ENCODE measurements at places on chromosomes 11 and 22.

- DNase-seq, result no peak
Measured at GRCh38 chr11:64591257-64592233, 525 bp downstream of the SLC22A12 start.

- DNase-seq, result no peak
Measured at GRCh38 chr22:37752189-37753087, 55.3 kb upstream of the GCAT start.

DNA sequence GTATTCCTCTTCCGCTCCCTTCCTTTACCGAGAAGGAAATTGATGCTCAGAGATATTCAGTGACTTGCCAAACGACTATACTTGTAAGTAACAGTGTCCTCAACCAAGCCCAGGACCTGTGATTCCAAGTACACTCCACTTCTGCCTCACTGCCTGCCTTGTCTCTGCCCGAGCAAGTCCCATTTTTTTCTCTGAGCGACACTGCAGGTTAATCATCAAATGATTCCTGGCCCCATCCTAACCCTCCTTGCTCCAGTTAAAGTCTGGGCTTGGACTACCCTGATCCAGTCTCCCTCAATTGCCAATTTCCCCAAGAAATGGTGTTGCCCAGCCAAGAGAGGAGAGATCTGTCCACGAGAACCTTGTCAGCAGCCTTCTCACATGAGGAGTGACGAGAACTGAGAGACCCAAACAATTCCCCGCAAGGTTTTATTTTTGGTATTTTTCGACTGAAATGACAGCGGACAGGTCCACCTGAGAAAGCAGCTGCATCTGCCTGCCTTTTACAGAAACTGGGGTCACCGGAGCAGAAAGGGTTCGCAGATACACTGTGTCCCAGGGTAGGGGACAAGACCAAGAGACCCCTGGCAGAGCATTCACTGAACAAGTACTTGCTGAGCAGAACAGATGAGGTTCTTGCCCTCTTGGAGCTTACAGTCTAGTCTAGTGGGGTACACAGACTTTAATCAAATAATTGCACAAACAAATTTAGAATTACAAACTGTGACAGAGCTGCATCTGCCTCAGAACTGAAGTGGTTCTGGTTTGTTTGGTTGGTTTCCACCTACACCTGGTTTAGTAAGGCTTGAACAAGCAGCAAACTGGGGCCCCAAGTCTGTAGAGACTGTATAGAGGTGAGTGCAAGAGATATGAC is 11.4 kb downstream of the POU2AF1 start:
- no peak for DNase-seq

GRCh38 chr22:37634417-37634924 is 5.0 kb upstream of the SH3BP1 start:
- no peak for DNase-seq

DNA sequence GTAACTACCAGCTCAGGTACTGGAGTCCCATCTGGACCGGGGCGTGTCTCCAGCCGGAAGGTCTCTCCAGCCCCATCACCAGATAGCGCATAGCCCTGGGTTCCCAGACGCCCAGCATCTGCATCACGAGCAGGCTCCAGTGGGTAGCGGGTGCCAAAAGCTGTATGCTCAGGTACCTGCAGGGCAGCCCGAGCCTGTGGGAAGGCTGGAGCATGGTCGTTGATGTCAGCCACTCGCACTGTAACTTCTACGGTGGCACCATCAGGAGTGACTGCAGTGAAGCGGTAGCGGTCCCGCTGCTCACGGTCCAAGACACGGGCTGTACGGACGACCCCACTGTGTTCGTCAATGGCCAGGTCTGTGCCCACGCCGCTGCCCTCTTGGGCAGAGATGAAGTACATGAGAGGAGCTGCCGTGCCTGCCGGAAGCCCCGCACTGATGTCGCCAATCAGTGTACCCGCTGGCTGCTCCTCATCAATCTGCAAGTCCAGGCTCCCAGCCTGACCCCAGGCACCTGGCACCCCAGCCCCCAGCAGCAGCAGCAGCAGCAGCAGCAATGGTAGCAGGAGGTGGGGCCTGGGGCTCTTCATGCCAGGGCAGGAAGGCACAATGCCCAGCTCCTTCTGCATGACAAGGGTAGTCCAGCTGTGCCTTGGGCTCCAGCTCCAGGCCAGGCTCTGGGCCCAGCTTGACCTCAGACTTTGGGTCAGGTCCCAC is 14.5 kb downstream of the DCHS1 start:
- DNase-seq, result no peak

DNA sequence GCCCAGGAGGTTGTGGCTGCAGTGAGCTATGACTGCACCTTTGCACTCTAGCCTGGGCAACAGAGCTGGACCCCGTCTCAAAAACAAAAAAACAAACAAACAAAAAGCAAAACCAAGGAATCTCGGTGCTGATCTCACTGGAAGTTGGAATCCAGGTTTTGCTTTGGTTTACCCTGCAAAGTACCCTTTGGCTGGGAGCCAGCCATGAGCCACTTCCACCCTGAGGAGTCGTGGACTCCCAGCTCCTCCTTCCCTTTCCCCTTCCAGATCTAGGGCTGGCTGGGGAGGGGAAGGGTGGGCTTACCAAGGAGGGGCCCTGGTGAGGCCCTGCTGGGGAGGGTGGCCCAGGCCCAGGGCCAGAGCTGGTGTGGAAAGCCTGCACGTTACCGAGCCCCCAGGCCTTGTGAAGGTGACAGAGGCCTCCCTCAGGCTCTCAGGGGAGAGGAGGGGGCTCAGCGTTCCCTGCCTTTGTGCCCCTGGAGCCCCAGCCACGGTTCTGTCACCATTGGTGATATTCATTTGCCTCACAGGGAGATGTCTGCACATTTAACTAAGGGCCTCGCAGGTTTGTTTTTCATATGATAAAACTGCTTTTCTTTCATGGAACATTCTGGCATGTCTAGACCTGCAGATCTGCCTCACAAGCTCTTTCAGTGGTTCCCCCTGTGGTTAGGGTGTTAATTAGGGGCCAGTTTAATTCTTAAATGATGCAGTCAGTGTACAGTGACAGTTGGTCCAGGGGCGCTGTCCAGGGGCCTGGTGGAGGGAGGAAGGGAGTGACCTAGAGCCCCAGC is 29.0 kb downstream of the FBLN1 start:
- no peak for DNase-seq

DNA sequence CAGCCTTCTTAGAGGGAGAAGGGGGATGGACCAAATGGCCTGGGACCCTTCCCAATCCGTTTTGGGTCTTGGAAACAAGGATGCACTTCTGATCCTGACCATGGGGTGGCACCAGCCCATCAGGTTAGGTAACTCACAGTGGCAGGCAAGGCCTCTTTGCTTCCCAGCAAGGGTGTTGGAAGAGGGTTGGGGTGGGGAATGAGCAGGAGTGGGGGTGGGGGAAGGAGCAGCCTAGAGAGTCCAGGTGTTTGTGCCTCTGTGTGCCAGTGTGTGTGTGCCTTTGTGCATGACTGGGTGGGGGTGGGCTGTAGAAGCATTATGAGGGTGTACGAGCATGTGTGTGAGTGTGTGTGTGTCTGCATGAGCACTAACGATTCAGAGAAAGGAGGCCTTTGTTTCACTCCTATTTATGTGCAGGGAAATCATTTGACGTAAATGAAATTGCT is 213.1 kb downstream of the INSC start:
- DNase-seq, result no peak

DNA sequence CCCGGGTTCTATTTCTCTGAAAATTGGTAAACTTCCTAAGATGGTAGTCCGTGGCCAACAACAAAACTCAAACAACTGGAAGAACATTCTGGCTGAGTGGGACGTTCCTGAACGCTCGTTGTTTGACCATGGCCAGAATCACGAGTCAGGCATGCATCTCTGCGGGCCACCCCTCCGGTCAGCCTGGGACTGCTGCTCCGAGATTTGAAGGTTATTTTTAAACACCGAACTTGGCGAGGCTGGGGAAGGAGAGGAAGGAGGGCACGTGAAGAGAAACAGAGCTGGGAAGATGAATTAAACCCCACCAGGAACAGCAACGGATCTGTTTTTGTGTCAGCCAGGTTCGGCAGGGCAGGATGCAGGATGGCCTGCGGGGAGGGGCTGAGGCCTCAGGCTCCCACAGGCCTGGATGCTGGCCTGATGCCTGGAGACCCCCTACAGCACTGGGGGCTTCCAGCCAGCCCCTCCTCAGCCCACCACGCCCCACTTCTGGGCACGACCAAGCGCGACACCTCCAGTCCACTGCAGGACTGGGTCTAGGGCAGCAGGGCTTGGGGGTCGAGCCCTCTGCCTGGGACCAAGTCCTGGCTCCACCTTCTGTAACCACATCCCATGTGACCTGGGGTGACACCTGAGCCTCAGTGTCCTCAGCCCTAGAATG is 5.1 kb downstream of the SHISAL1 start:
- DNase-seq, result no peak

- no peak for DNase-seq
Measured at GRCh38 chr22:48076008-48076407, 1313.6 kb downstream of the TBC1D22A start.

DNA sequence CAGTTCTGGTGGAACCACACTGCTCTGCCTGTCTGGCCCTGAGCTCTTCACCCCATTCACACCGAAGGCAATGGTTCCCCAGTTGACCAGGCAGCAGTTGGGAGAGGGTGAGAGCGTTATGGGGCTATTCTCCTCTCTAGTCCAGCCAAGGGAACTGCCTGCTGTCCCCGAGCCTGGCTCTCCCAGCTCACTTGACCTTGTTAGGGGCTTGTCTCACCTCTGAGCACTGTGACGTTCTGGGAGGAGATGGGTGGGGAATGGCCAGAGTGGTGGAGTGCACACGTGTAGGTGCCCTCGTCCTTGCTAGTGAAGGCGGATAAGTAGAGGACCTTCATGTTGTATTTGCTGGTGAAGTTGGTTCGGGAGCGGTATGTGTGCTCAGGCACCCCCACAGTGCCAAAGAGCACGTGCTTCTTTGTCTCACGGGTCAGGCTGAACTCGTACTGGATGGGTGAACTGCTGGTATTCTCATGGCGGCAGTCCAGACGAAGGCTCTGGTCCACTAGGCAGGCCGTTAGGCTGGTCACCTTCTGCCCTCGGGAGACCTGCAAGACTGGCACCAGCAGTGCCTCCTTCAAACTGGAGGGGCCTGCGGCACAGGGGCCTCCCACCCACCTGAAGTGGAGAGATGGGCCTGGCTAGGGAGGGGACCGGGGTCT is 3.0 kb downstream of the THY1 start:
- DNase-seq, result no peak

DNA sequence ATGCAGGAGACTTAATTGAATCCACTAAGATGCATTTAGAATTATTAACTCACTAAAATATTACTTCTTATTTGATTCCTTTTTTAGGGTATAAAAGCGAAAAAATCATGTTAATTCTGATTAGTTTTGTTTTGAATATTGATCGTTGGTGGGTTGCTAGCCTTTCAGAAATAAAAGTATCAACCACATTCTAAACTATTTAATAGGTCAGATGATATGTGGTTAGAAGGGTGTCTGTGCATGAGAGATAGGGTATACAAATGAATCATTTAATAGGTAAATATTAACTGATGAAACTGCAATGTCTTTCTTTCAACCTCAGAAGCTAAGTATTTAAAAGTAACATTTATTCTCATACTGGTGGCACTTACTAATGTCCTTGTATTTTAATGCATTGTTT is 515.1 kb downstream of the CNTN5 start:
- DNase-seq, result no peak

- no peak for DNase-seq
Measured at GRCh38 chr11:130441719-130442118, 6.7 kb upstream of the ADAMTS15 start.

DNA sequence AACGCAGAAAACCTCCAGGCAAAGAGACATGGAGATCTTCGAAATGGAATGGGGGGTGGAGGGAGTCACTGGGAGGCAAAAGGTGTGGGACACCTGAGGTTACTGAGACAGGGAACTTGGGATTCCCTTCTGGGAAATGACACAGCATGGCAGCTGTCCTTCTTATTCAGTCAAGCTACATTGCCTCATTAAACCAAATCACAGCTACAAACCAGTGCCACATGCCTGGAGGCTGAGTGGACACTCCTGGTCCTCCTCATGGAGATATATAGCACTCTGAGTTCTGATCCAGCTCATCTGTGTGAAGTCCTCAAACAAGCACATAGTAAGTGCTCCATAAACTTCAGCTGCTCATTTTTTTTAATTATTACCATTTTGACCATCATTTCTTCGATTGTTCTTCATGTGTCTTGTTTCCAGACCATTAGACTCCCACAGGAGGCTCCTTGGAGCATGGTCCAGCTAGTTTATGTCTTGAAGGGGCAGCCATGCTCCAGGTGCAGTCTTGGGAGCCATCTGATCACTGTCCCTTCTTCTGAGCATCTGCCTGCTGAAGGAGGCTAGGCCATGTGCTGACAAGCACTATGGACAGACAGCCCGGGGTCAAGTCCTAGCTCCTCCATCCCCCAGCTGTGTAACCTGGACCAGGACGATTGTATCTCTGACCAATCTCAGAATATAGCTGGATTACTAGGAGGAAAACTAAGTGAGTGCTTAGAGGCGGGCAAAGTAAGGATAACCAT is 9.7 kb upstream of the FXYD2 start:
- no peak for DNase-seq

- no peak for DNase-seq
Measured at GRCh38 chr11:78037056-78037455, 14.0 kb upstream of the KCTD14 start.

GRCh38 chr11:12278766-12279671 is 98.4 kb upstream of the PARVA start:
- DNase-seq, result no peak

All from CD4-positive, alpha-beta T cell treated with Interleukin-6 at 100 ng/mL for 8 hours (primary cell).